Activated CD4-positive, alpha-beta T cell treated with anti-CD3 and anti-CD28 coated beads, Interleukin-10, Interleukin-2, amounts not matched to agents 100 ng/mL and 50 ng/mL, durations not matched to agents 16 hours and 8 hours (primary cell): ENCODE measurements at places on chromosomes 3 and 15.
A peak's percentile ranks its signal among the peaks of the same experiment; 100 is the strongest.

- DNase-seq = peak; percentile 70
Observed at GRCh38 chr15:51736751-51737521, 519 bp downstream of the LYSMD2 start.

DNA sequence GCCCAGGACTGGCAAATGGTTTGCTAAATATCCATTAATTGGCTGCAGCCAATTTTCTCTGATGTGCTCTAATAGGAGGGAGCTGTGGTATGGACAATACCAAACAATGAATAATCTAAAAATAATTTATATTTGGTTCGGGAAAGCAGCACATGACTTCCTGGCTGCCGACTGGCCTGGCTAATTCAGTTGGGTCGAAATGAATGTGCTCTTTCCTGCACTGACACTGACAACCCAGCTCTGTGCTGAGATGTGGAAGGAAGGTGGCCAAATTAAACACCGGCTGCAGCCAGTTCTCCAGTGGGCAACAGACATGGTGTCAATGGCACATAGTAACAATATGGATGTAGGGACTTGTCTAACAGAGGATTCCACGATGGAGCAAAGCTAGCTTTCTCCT lies 21.1 kb upstream of the COLQ start:
- DNase-seq = no peak

GRCh38 chr3:63724987-63725386 lies 72.5 kb downstream of the SNTN start:
- no peak for DNase-seq

DNA sequence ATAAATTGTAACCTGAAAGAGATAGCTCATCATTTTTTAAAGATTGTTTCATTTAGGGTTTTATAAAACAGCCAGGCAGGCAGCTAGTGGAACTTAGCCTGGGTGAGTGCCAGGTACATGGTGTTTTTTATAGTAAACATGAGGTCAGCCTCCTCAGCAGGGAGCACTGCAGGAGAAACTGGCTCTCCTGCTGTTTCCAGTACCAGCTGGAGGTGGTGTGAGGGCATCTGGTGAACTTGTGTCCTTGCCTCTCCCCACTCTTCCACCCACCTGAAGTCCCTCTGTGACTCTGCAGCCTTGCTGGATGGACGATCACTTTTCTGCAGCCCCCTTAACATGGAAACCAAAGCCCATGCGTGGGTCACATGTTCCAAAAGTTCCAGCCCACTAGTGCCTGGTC lies 128.4 kb downstream of the FAM174B start:
- no peak for DNase-seq

- DNase-seq = no peak
Observed at GRCh38 chr15:83063551-83063950, 3.5 kb downstream of the BTBD1 start.

- no peak for DNase-seq
Observed at GRCh38 chr15:84684092-84684491, 26.1 kb upstream of the NMB start.

- DNase-seq = no peak
Observed at GRCh38 chr3:171249245-171249644, 211.0 kb downstream of the TNIK start.

DNA sequence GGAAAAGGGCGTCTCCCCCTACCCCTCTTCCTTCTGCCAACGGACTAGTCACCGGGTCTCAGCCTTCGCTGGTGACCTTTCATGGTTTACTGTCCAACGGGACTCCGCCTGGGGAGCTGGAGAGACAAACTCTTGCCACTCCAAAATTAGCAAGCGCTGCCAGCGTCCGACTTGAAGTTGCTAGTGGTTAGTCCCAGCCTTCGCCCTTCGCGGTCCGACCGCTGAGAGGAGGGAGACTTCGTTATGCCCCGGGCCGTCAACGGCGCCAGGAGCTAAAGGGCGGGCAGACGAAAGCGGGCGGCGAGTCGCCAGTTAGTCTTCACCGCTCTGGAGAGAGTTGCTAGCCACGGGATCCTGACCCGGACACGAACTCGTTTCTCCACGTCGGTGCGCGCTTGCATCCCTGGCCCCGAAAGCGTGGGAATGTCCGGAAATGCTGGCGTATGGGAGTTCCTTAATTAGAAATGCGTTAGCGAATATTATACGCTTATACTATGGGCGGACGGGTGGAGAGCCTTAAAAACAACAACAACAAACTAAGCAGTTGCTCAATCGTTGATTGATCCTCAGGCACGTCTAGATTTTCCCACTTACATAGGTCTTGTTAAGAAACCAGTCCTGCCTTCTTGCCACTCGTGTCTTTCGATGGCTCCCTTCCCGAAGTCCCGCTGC lies 716 bp downstream of the SMC4 start:
- DNase-seq = peak; percentile 50

DNA sequence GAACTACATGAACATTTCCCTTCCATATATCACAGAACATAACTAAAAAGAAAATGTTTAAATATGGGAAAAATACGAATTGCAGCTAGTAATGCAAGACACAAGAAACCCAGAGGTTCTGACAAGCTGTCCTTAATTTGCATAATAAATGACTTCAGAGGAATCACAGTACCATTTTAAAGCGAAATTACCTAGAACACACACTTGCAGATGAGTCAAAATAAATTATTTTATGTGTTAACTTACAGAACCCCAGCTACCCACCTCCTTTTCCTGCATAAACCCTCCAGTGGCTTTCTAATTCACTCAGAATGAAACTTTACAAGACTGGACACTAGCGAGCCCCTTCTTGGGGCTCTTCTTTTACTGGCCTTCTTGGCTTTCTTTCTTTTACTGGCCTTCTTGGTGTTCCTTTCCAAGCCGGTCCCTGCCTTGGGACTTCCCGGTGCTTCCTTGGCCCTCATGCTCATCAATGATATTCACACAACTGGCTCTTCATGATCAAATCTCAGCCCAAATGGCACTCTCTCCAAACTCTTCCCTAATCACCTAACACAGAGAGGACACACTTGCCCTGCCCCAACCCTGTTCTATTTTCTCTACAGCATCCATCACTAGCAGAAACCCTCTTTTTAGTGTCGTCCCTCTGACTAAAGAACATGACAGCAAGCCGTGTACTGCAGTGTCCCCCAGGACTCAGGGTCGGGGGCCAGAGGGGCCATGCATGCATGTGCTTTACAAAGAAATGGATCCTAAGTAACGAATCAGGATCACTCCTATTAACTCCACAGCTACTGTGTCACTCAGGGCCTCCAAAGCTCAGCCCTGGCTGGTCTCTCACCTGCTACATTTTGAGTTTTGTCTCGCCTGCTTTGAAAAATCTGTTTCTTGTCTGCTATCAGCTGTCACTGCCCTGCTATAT lies 4.8 kb downstream of the CHSY1 start:
- DNase-seq = peak; percentile 59

DNA sequence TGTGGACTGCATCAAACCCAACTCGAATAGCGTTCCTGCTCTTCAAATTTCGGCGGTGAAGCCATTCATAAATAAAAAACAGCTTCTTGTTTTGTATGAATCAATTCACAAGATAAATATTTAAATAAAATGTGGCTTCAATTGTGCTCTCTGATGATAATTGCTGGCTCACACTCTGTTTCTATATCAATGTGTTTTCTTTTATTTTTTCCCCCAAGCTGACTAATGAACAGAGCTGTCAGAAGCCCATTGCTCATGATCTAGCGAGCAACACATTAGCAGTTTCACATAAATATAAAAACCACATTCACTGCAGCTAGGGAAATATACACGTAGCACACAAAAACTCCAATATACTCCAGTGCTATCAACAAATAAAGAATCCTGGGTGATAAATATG lies 45.0 kb upstream of the FOXP1 start:
- DNase-seq = no peak

DNA sequence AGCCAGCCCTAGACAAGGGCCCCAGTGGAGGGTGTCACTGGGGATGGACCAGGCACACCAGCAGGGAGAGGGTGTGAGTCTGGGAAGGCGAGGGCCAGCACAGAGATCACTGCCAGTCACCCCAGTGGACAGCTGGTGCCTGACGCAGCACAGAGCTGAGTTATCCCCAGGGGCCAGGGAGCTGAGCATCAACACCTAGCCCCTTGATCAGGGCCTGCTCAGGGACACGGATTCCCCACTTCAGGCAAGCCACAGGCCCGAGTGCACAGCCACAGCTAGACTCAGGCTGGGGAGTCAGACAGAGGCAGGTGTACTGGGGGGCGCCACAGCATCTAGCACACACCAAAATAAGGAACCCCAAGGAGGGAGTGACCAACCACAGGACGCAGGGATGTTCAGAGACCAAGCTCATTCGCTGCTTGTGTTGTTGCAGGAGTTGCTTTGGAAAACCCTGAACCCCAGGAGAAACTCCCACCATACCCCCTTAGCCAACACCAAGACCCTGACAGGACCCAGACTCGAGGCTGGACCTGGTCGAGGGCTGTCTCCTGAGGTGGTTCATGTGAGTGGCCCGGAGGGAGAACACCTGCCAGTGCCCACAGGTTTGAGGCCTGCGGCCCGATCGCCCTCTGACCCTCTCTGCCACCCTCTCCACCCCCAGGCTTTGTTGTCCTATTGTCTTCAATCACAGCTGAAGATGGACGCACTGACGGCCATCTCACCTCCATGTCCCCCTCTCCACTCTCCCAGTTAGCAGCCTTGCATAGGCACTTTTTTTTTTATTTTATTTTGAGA lies 146.8 kb downstream of the TPRA1 start:
- DNase-seq = no peak

DNA sequence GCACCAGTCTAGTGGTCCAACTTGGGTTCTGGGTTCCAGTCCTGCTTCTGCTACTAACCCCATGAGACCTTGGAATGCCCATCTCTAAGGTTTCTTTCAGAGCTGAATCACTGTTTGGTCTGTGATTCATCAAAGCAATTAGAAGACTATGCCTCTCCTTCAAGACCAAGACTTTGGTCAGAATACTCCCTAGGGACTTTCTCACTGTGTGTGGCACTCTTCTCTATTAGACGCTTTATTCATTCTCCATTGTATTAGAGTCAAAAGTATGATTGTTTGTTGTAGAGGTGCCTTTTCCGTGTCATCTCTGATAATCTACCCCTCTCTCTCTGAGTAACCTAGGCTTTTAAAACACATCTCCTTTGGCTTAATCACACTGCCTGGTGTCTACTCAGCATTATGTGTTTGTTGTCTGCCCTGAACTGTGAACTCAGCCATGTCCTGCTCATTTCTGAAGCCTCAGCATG lies 90.5 kb downstream of the LPP start:
- no peak for DNase-seq

DNA sequence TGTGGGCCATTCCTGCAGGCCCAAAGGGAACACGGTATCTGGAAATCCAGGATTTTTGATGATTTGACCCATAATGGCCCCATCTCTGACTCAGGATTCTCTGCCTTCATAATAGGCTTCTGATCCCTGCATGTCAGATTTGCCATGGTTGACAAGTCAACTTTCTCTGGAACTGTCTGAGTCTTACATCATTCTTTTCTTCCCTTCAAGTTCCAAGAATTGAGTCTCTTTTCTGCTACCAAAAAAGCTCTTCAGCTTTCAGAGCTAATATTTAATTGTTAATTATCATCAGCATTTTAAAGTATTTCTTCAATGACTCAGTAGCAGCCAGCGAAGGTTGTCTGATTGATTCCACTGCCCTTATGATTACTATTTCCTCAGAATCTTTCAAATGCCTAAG lies 244.4 kb upstream of the COL8A1 start:
- DNase-seq = no peak

GRCh38 chr3:197064771-197065170 lies 35.2 kb upstream of the MELTF start:
- DNase-seq = no peak

GRCh38 chr3:127789051-127789450 lies 33.3 kb downstream of the MGLL start:
- DNase-seq = no peak

GRCh38 chr3:122576174-122576940 lies 1.1 kb upstream of the PARP15 start:
- peak; percentile 59 for DNase-seq

GRCh38 chr15:92118162-92118935 lies 264.8 kb downstream of the SLCO3A1 start:
- no peak for DNase-seq

- no peak for DNase-seq
Observed at GRCh38 chr3:47782446-47783308, 984 bp upstream of the SMARCC1 start.

DNA sequence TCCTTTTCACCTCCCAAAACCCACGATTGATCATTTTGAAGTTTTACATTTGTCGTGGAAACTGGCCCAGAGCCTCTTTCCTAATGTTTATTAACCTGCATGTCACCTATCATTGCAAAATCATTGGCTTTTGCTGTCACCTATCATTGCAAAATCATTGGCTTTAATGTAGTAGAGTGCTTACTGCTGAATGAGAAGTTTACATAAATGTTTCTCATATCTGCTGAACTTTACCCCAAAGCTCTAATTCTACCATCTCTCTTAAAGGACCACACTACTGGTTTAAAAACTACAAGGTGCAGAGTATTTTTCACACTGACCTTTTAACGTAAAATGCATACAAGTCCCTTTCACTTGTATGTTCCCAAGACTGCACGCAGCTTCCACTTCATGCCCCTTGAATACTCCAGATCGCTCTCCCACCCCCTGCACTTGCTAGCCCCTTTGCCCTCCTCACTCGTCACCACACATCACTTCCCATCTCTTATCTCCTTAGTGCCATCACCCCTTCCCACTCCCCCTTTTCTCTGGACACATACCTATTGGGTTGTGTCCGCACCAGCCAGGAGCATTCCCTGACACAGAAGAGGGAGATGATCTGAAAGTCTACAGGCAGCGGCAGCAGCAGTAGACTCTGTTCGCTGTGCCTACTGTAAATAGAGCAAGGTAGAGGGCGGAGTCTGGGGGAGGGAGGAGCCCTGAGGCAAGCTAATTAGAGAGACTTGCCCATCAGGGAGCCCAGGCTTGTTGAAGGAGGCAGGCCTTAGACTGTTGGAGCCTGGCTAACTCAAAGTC lies 30.2 kb upstream of the ATOSA start:
- DNase-seq = no peak

GRCh38 chr3:151863611-151864010 lies 9.8 kb upstream of the SUCNR1 start:
- DNase-seq = no peak

- no peak for DNase-seq
Observed at GRCh38 chr3:71549951-71550350, 33.6 kb downstream of the FOXP1 start.

GRCh38 chr15:92339361-92339760 lies 54.3 kb upstream of the ST8SIA2 start:
- no peak for DNase-seq

GRCh38 chr15:84649706-84650105 lies 4.4 kb downstream of the WDR73 start:
- DNase-seq = no peak

DNA sequence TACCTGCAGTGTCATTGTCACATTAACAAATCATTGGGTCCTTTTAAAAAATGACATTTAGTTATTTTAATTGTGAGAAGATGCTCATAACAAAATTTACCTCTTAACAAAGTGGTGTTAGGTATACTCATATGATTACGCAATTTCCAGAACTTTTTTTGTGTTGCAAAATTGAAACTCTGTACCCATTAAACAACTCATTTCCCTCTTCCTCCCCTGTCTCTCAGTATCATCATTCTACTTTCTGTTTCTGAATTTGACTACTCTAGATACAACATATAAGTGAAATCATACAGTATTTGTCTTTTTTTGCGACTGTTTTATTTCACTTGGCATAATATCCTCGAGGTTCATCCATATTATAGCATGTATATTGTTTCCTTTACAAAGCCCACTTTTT lies 58.7 kb upstream of the CHST2 start:
- peak; percentile 85 for DNase-seq
